ENCODE measurements at places on chromosomes 16 and 17. TPM values are rescaled to one million over a fixed set of nuclear protein-coding genes. Genes with fewer than 3 reads are reported as not detected.

Gene CAMKK1
- total RNA-seq: 6.3 TPM

Gene TBC1D3H
- not detected for total RNA-seq

Gene SPECC1
- 14.1 TPM for total RNA-seq

Gene GRIN2C
- not detected for total RNA-seq

Gene MYH13
- not detected for total RNA-seq

All from aortic smooth muscle cell (primary cell).